Hepatocyte (in vitro differentiated cells): ENCODE measurements at places on chromosomes 4 and X. TPM values are rescaled to one million over a fixed set of nuclear protein-coding genes. Genes with fewer than 3 reads are reported as not detected.

DNA sequence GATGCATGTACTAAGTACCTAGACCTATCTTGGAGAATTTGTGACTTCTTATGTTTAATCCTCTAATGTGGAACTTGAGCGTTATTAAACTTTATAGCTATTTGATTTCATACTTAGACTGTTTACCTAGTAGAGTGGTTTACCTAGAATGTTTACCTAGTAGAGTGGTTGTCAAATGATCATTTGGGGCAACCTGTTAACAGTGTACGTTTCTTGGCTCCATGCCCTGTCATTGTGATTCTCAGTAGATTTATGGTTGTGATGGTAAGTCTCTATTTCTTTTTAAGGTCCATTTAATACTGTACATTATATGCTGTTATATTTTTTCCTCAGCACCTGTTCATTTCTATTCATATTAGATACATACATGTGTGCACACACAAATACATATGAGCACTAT lies 233.0 kb upstream of the MAD2L1 start:
- no peak for DNase-seq
- H3K27me3 ChIP-seq, result no peaks in the 10 kb centered on the region

DNA sequence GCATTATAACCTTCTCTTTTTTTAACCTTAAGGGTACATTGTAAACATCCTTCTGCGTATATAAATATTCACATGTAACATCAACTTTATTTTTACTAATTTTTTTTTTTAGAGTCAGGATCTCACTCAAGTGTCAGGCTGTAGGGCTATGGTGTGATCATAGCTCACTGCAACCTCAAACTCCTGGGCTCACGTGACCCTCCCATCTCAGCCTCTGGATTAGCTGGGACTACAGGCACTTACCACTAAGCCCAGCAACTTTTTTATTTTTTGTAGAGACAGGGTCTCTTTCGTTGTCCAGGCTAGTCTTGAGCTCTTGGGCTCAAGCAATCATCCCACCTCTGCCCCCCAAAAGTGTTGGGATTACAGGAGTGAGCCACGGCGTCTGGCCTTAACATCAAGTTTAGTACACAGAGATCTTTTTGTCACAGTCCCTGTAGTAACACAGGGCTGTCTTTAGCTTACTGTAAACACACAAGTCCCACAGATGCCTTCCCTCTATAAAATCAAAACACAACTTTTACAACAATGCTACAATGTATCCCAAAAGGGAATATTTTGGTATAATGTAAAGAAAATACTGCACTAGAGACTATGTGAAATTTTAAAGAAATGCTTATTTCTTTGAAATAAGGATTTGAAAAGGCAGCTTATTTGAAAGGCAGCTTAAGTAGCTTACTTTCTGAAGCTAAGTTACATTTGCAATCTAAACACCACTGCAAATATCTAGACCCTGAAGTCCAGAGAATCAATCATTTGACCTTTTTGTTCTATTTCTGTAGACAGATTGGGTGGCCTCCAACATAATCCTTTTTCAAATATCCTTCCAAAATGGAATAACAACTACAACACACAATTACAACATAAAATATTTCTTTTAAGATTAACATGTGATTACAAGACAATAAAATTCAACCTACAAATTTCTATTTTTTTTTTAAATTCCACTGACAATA lies 116.0 kb downstream of the APBB2 start:
- peak overlapping the region; percentile 32 for H3K27ac ChIP-seq
- H3K4me3 ChIP-seq, result no peak overlapping the region
- DNase-seq, result no peak
- no peaks in the 10 kb centered on the region for H3K27me3 ChIP-seq
- H3K4me1 ChIP-seq, result peaks cover 16% of the 10 kb centered on the region
- no peaks in the 10 kb centered on the region for H3K36me3 ChIP-seq

DNA sequence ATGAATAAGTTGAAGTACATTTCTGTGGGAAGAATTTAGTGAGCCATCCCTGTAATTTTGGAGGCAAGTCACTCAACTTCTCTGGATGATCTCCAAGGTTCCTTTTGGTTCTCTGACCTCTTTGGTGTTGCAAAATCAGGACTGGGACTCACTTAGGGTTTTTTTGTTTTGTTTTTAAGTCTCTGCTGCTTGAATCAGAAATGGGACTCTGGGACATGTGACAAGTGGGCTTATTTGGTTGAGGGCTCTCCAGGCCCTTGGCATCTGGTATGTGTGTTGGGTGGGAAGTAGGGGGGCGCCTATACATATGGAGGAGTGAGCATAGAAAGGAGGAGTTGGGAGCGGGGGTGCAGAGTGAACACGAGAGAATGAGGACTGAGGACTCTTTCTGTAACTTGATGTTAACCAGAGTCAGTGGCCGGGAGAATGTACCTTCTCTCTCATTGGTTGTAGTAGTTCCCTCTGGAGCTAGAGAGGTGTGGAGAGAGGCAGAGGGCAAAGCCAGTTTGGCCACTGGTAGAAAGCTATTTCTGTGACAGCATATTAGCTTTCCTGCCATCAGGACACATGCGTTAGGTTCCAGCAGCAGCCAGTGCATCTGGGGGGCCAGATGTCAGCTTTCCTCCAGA lies 1.9 kb downstream of the ARHGAP10 start:
- peak overlapping the region; percentile 14 for H3K4me3 ChIP-seq
- H3K4me1 ChIP-seq, result peaks cover 35% of the 10 kb centered on the region

- no peak overlapping the region for H3K4me3 ChIP-seq
- no peak for DNase-seq
- H3K27me3 ChIP-seq, result no peaks in the 10 kb centered on the region
- H3K4me1 ChIP-seq, result peaks cover 8% of the 10 kb centered on the region
- H3K36me3 ChIP-seq, result no peaks in the 10 kb centered on the region
- no peak overlapping the region for H3K27ac ChIP-seq
These were observed 21.5 kb downstream of the ADRA2C start for GRCh38 chr4:3787489-3788365.

DNA sequence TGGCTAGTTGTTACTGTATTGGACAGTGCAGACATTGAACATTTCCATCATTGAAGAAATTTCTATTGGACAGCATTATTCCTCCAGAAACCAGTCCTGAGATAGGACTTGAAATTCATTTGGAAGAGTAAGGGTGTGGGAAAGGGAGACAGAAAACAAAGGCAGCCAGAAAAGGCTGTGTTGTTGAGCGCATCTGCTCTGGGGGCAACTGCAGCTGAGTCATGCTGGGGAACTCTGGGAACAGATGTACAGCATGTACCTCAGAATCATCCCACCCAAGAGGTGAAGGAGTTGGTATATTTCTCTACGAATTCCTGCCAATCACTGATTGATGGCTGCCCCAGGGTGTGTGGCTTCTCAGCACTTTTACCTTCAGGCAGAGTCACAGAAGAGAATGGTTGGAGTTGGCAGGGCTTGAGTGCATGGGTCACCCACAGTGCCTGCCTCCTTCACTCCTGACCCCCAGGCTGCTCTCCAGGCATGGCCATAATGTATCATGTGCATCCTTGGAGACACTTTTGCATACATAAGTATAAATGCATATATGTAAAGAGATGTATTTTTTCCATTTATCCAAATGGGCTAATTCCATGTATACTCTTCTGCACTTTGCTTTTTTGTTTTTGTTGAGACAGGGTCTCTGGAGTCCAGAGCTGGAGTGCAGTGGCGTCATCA lies 39.4 kb downstream of the GEMIN8 start:
- H3K27me3 ChIP-seq, result no peaks in the 10 kb centered on the region
- H3K4me1 ChIP-seq, result no peaks in the 10 kb centered on the region
- H3K27ac ChIP-seq, result no peak overlapping the region
- H3K4me3 ChIP-seq, result no peak overlapping the region

GRCh38 chrX:119417842-119418241 lies 18.7 kb downstream of the SLC25A43 start:
- no peaks in the 10 kb centered on the region for H3K4me1 ChIP-seq
- H3K27ac ChIP-seq, result no peak overlapping the region
- H3K36me3 ChIP-seq, result no peaks in the 10 kb centered on the region
- H3K27me3 ChIP-seq, result no peaks in the 10 kb centered on the region
- H3K4me3 ChIP-seq, result no peak overlapping the region

Gene PGRMC2
- polyA plus RNA-seq, result 69.9 and 84.7 TPM in 2 replicates

Gene SHISA3
- polyA plus RNA-seq, result not detected in 2 replicates

- no peaks in the 10 kb centered on the region for H3K36me3 ChIP-seq
- no peaks in the 10 kb centered on the region for H3K27me3 ChIP-seq
- H3K4me3 ChIP-seq, result no peak overlapping the region
These were observed 208.1 kb downstream of the GBA3 start for GRCh38 chr4:22900876-22901275.

Gene MFAP3L
- polyA plus RNA-seq, result 2.4 and 2.9 TPM in 2 replicates

Gene AFF2
- 1.3 and 2.1 TPM in 2 replicates for polyA plus RNA-seq

DNA sequence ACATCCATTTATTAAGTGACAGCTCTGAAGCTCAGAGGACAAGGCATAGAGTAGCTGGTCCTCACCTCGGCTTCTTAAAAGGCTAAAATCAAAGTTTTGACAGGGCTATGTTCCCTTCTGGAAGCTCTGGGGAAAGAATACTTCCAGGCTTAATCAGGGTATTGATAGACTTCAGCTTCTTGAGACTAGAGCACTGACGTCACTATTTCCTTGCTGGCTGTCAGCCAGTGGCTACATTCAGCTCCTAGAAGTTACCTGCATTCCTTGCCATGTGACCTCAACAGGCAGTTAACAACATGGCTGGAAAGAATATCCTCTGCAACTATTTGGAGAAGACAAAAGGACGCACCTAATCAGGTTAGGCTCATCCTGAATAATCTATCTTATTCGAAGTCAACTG lies 1144.8 kb downstream of the ADGRL3 start:
- no peaks in the 10 kb centered on the region for H3K36me3 ChIP-seq
- no peak overlapping the region for H3K4me3 ChIP-seq
- H3K27me3 ChIP-seq, result no peaks in the 10 kb centered on the region
- H3K4me1 ChIP-seq, result no peaks in the 10 kb centered on the region
- H3K27ac ChIP-seq, result no peak overlapping the region

Gene MAOB
- polyA plus RNA-seq, result 65.1 and 80.5 TPM in 2 replicates

DNA sequence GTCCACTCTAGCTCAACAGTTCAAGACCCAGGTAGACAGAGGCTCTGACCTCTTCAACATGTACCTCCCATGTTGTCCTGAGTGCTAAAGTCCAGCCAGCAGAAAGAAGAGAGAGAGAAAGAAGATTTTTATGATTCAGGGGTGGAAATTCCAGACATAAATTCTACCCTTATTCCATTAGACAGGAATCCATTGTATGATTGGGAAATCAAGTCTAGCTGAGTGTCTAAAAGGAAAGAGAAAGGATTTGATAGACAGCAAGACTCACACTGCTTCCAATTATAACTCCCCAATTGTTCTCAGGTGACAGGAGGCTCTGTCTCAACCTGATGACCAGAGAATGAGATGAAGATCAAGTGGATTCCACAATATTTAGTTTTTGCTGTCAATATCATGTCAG lies 27.9 kb upstream of the PGM2 start:
- no peak overlapping the region for H3K27ac ChIP-seq
- H3K4me1 ChIP-seq, result no peaks in the 10 kb centered on the region
- no peaks in the 10 kb centered on the region for H3K27me3 ChIP-seq
- H3K36me3 ChIP-seq, result no peaks in the 10 kb centered on the region
- DNase-seq, result no peak

GRCh38 chrX:75276666-75277065 lies 2.8 kb downstream of the UPRT start:
- H3K4me1 ChIP-seq, result no peaks in the 10 kb centered on the region
- H3K27ac ChIP-seq, result no peak overlapping the region
- no peaks in the 10 kb centered on the region for H3K27me3 ChIP-seq
- no peak overlapping the region for H3K4me3 ChIP-seq
- no peak for DNase-seq

GRCh38 chr4:152997288-152997687 lies 61.2 kb downstream of the FHDC1 start:
- H3K27me3 ChIP-seq, result no peaks in the 10 kb centered on the region
- H3K36me3 ChIP-seq, result no peaks in the 10 kb centered on the region
- DNase-seq, result no peak
- no peak overlapping the region for H3K27ac ChIP-seq

Gene RAB40AL
- polyA plus RNA-seq, result 0.58 and 0.80 TPM in 2 replicates

DNA sequence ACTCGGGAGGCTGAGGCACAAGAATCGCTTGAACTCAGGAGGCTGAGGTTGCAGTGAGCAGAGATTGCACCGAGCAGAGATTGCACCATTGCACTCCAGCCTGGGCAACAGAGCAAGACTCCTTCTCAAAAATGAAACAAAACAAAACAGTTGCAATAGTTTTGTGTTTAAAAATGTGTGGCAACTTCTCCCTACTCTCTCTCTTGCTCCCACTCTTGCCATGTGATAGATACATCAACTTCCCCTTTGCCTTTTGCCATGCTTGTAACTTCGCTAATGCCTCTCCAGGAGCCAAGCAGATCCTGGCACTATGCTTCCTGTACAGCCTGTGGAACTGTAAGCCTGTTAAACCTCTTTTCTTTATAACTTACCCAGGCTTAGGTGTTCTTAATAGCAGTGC lies 52.5 kb upstream of the INTU start:
- no peak overlapping the region for H3K27ac ChIP-seq
- H3K4me3 ChIP-seq, result no peak overlapping the region
- no peaks in the 10 kb centered on the region for H3K4me1 ChIP-seq

Gene UGT2B11
- polyA plus RNA-seq, result 1.2 and 3.2 TPM in 2 replicates

DNA sequence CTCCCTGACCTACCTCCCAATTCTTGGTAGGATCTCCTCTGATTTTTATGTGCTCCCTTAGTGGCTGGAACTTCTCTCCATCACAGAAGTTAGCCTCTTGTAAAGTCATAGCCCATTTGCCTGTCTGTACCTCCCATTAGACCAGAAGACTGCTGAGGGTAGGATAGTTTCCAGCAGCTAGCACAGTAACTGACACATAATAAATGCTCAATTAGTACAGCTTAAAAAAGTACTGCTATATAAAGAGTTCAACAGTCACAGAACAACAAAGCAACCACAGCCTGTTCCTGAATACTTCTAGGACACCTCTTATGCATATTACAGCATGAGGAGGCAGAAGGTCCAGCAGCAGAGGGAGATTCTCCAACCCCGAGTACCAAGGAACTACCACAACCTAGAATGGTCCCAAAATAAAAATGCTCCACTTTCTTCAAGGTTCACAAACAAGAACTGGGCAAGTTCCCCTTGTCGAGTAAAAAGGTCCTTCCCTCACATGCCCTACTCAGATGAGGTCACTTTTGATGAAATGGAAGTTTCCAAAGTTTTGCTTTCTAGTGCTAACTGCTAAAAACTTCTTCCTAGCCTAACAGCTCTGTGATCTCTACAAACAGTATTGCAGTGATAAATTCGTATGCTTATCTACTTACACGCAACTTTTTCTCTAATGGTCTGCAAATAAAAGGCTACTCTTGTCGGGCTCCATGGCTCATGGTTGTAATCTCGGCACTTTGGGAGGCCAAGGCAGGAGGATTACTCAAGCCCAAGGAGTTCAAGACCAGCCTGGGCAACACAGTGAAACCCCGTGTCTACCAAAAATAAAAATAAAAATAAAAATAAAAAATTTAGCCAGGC lies 12.8 kb downstream of the MECP2 start:
- H3K36me3 ChIP-seq, result no peaks in the 10 kb centered on the region
- H3K4me3 ChIP-seq, result no peak overlapping the region
- no peak overlapping the region for H3K27ac ChIP-seq
- peaks cover 9% of the 10 kb centered on the region for H3K4me1 ChIP-seq

GRCh38 chrX:74579597-74580198 lies 34.7 kb downstream of the RLIM start:
- no peaks in the 10 kb centered on the region for H3K36me3 ChIP-seq
- no peak overlapping the region for H3K27ac ChIP-seq
- H3K4me1 ChIP-seq, result no peaks in the 10 kb centered on the region
- no peak for DNase-seq
- H3K4me3 ChIP-seq, result no peak overlapping the region
- H3K27me3 ChIP-seq, result no peaks in the 10 kb centered on the region
